Activated naive CD4-positive, alpha-beta T cell treated with anti-CD3 and anti-CD28 coated beads, Interleukin-2, amount 50 U/mL, for 72 hours (primary cell): ENCODE measurements at places on chromosomes 3 and 15. TPM values are rescaled to one million over a fixed set of nuclear protein-coding genes. Genes with fewer than 3 reads are reported as not detected.

The ZMAT3 gene
- total RNA-seq, result 83.2 TPM

The ANKRD34C gene
- total RNA-seq, result not detected

The C3orf33 gene
- total RNA-seq, result 1.7 TPM

The VPS33B gene
- 34.4 TPM for total RNA-seq

The LSMEM2 gene
- not detected for total RNA-seq

The THPO gene
- total RNA-seq, result not detected

The PRSS50 gene
- total RNA-seq, result not detected

The TMEM115 gene
- total RNA-seq, result 15.1 TPM

The CDC25A gene
- total RNA-seq, result 29.0 TPM

The POLQ gene
- 28.7 TPM for total RNA-seq

The PTPRG gene
- 0.45 TPM for total RNA-seq

The SCAANT1 gene
- not detected for total RNA-seq

The OPA1 gene
- total RNA-seq, result 205 TPM

The CHRNA3 gene
- not detected for total RNA-seq

The GCSAM gene
- 5.2 TPM for total RNA-seq

The CD200R1 gene
- total RNA-seq, result 3.5 TPM

The SLC28A2 gene
- not detected for total RNA-seq

The CD47 gene
- total RNA-seq, result 158 TPM

The EIF2B5 gene
- 56.1 TPM for total RNA-seq

The SEC22A gene
- total RNA-seq, result 18.3 TPM

The CYP1A2 gene
- total RNA-seq, result not detected

The EOGT gene
- 13.7 TPM for total RNA-seq

The CCR8 gene
- 0.36 TPM for total RNA-seq

The SNAP23 gene
- 68.6 TPM for total RNA-seq

The TTC14 gene
- 65.3 TPM for total RNA-seq

The C3orf85 gene
- total RNA-seq, result not detected

The SI gene
- not detected for total RNA-seq

The ITIH1 gene
- total RNA-seq, result not detected

The RTP3 gene
- total RNA-seq, result not detected

The TP63 gene
- 0.06 TPM for total RNA-seq
